ENCODE measurements at places on chromosomes 7 and 10.

GRCh38 chr7:1193593-1194424 lies 33.8 kb upstream of the ZFAND2A start:
- peak; percentile 65 for DNase-seq

DNA sequence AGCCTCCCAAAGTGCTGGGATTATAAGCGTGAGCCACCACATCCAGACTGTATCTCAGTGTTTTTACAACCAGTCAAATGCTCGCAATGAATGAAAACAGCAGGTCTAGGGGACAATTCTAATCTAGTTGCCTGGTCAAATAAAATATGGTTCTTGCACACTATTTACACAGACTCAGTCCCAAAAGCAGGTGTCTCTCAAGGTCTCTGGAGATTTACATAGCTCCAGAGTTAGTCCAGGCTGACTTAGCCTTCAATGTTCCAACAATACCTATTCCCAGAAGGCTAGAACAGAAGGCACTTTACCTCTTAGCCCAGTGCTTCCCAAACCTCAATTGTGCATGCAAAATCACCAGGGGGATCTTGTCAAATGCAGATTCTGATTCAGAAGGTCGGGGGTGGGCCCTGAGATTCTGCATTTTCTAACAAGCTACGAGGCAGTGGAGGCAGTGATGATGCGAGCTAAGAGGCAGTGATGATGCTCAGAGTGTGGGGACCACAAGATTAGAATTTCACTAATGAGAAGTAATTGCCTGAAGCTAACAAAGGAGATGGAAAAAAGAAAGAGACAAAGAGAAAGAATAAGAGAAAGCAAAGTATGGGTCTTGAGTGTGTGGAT lies 6.4 kb downstream of the KIAA1549 start:
- no peak for DNase-seq

DNA sequence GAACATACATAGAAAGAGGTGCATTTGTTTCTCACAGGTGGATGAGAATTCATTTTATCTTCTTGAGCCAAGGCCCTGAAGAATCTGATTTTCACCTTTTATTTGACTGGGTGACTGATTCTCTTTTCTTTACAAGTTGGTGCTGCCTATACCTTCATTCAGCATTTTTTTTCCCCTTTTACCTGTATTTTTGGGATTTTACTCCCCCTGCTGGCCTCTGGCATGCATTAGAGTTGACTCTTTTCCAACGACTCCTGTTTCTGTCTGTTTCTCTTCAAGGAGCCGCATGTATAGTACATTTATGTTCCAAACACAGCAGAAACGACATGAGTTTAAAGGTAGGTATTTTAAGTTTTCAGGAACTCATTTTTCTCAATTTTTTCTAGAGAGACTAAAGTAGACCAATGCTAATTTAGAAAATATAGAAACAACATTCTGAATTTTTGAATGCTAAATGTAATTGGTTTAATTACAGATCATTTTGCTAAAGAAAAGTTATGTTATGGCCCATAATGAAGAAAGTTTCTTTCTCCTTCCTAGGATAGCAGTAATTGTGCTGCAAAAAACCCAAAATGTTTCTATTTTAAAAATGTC lies 149.8 kb upstream of the HDAC9 start:
- peak; percentile 27 for DNase-seq

GRCh38 chr7:21108182-21108581 lies 319.7 kb upstream of the SP4 start:
- DNase-seq = peak; percentile 22

- DNase-seq = no peak
Measured at GRCh38 chr7:136654406-136654805, 214.0 kb upstream of the CHRM2 start.

DNA sequence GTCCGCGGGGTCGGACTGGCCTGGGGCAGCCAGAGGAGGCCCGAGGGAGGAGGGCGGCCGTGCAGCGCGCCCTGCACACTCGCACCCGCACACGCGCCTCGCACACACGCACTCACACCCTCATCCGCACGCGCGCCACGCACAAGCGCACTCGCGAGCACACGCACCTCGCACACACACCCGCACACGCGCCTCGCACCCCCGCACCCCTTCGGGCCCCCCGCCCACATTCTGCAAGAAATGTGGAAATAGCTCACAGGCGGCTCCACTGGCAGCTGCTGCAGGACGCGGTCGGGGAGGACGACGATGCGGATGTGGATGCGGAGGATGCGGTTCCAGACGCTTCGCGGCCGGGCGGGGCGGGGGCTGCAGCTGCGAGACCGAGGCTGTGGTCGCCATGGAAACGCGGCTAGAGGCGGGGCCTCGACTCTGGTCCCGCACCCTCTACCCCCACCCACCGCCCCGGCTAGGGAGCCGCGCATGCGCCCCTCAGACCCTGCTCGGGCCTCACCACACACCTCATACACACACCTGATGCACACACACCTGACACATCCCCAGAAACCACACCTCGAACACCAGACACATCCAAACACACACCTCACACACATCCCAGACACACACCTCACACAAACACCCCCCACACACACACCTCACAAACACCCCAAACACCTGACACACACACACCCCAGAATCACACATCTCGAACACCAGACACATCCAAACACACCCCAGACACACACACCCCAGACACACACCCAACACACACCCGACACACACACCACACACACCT lies at the start of gene CALY:
Gene CALY, minus strand, starts transcription at position 320 of the 793 bp plus-strand sequence. CDS start 7,907 bp downstream, outside the sequence.
- DNase-seq = peak; percentile 88

Measured in stomach (tissue), 19 donors.